CD4-positive, alpha-beta T cell (primary cell): ENCODE measurements at places on chromosomes 2 and 18.

DNA sequence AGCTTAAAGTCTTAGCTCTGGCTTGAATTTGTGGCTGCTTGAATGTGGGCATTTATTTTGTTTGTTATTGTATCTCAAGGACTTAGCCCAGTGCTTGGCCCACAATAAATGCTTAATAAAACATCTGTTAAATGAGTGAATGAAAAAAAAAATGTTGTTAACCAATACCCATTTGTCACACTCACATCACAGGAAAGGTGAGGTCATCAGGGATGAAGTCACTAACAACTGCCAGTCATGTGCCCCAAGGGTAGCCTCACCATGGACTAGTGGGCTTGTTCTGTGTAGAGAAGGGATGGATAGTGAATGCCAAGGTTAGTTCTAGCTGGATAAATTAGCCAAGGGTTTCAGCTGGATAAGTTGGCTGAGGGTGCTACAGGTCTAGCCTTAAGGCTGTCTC, 3.0 kb downstream of the NRBP1 start:
- DNase-seq = no peak

DNA sequence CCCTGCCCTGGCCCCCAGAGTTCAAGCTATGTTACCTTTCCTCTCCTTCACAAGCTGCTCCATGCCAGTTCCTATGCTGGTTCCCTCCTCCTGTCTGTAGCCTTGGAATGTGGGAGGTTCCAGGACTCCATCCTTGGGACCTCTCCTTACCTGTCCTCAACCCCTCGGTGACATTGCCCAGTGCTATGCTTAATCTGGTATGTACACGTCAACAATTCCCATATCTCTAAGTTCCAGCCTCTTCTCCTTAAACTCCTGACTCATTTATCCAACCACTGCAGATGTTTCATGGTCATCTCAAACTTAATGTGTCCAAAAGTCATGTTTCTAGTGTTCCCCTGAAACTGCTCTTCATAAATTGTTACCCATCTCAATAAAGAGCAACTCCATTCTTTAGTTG, 160.8 kb downstream of the TNS1 start:
- DNase-seq = no peak

- DNase-seq = no peak
These were observed 86.4 kb downstream of the NCOA1 start for GRCh38 chr2:24577481-24577880.

GRCh38 chr2:71851094-71851750, 296.4 kb downstream of the CYP26B1 start:
- DNase-seq = no peak

DNA sequence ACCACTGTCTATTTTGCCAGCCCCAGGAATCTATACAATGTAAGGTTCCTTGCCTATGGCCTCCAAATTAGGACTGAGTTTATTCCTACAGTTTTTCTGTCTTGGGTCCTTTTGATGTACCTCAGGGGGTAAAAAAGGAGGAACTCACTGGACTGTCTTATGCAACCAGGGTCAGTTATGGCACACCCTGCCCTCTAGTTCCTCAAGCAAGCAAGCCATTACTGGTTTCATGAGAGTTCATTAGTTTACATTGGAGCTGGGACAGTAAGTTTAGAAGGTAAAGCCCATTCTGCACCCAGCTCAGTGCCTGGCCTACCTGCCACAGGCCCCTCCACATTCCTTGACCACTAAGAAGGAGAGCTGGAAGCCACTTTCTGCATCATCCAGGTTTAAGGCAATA, 68.7 kb upstream of the WIPF1 start:
- DNase-seq = no peak

DNA sequence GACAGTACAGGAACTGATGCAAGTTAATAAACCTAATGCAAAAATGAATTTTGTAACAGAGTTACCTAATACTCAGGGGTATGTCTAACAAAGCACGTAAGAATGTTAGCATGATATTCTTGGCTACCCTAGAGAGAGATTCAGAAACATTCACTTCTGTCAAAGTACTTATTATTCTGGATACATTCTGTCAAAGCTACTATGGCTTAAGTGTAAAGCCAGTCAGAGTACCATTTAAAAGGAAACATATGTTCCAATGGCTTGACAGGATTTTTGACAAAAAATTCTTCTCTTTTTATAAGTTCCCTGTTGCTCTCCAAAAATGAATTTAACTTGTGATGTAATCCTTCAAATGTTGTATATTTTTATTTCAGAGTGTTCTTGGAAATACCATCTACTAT, 85.5 kb downstream of the PIGN start:
- DNase-seq = no peak

- no peak for DNase-seq
These were observed 229.8 kb downstream of the CCDC178 start for GRCh38 chr18:33210575-33211189.

GRCh38 chr18:42038936-42039335, 83.9 kb downstream of the PIK3C3 start:
- no peak for DNase-seq

DNA sequence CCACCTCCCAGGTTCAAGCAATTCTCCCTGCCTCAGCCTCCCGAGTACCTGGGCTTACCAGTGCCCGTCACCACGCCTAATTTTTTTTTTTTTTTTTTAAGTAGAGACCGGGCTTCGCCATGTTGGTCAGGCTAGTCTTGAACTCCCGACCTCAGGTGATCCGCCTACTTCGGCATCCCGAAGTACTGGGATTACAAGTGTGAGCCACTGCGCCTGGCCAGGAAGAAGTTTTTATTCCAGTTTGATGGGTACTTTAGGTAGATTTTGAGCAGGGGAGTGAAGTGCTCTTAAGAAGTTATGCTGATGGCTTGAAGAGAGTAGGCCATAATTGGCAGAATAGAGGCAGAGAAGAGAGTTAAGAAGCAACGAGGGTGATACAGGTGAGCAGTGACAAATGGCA, 25.3 kb downstream of the FZD5 start:
- DNase-seq = no peak

DNA sequence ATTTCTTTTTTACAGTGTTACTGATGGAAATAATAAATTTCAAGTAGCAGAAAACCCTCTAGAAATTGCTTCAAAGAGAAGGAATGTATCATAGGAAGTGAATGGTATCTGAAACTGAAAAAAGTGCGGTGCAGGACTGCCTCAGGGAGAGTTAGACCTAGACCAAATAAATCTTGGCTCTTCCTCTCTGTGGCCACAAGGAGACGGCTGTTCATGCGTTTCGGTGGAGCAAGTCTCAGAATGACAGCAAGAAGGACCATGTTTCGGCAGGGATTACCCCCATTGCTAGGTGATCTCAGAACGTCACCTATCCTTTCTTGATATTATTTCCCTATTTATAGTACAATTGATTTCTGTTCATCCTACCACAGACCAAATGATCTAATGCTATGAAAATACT, 522.3 kb downstream of the SOX11 start:
- no peak for DNase-seq

- no peak for DNase-seq
These were observed 20.6 kb downstream of the IL1F10 start for GRCh38 chr2:113088213-113088992.

- DNase-seq = peak; percentile 43
These were observed 15.2 kb upstream of the DNPEP start for GRCh38 chr2:219402665-219403515.

DNA sequence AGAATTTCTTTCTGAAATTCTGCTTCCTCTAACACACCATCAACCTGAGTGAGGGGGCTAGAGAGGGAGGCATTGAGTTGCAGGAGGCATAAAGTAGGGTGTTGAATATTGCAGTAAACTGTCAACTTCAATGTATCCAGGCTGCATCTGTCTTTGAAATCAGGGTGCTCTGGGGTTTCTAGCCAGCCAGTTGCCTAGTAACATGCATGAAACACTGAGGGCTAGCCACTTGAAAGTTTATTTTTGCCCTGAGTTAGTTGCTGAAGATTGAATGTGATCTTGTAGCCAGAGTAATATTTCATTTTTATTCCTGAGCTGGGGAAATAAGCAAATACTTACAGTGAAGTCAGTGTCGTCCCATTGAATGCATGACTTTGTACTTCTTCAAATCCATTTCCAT, 41.9 kb downstream of the LHCGR start:
- DNase-seq = peak; percentile 49

DNA sequence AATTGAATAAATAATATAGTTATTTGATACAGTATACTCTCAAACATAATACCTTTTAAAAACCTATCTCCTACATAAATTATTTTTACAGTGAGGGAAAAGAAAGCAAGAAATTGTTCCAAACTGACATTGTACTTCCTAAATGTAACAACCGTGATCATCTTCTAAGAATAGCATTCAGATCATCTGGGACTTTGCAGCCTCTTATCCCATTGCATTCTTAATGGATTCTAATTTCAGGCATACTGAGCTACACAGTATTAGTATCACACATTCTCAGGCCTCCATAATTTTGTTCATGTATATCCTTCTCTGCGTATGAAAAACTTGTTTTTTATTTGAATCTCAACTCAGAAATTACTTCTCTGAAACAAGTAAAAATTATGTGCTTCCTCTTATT, 1134.7 kb upstream of the CDH2 start:
- DNase-seq = no peak

GRCh38 chr2:26540961-26541360, 63.0 kb upstream of the OTOF start:
- no peak for DNase-seq

- DNase-seq = no peak
These were observed 6.8 kb downstream of the TBR1 start for GRCh38 chr2:161422816-161423403.

DNA sequence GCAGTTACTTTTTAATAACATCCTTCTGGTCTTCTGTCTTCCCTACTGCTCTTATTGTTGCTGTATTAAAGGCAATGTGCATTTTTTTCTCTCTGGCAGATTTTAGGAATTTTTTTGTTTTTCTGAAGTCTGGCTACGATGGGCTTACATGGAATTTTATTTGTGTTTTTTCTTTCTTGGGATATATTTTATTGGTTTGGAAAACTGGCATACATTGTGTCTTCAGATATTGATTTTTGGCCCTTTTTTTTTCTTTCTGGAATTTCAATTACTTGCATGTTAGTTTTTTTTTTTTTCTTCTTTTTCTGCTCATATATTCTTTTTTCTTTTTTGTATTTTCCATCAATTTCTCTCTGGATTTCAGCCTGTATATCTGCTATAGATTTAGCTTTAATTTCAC, 442.1 kb upstream of the TRIB2 start:
- DNase-seq = no peak

GRCh38 chr18:8781671-8782070, 76.3 kb downstream of the MTCL1 start:
- DNase-seq = no peak

DNA sequence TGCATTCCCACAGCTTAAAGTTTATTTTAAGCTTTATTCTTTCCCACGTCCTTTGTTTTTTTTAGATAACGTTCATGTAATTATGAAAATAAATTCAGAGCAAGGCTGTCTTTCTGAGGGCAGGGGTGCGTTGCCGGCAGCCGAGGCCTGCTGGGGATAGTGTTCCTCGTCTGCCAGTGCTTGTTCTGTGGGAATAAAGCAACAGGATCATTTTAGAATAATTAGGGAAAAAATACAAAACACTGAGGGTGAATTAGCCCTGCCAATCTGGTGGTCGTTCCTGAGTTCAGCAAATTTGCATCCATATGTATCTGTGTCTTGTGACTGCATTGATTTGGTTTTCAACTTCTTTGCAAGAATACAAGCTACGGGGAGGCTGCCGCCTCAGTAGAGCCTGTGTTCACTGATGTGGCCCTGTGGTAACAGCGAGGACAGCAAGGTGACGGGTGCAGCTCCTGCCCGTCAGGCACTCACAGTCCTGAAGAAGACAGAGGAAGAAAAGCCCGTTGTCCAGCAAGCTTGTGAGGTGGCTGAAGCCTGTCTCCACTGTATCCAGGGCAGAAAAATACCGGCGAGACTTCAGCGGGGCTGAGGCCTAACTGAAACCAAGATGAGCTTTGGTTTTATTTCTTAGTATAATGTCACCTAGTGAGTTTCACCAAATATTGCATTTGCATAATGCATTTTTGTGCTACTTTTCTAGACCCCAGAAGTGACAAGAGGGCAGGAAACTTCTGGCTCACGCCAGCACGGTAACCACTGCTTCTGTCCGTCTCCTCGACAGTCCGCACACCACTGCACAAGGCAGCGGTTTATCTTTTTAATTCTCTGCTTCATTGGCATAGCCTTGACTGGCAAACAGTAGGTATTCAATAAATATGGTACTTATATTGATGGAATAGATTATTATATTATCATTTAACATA, 64.5 kb downstream of the SH3YL1 start:
- DNase-seq = no peak

DNA sequence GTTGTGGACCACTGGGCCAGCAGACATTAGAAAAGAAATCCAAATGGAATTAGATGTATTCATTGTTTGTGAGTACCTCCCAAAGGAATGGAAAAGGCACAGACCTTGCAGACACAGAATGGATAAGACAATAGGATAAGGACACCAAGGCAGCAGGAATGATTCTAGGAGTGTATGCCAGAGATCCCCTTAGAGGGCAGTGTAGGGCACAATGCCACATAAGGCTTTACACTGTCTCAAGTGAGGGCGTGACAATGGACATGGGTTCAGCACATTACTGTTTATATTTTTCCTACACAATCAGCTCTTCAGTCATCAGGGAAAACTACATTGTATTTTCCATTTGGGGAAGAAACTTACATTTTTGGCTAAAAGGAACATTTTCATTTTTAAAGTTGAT, 250.9 kb downstream of the PTH2R start:
- DNase-seq = no peak

- no peak for DNase-seq
These were observed 4.9 kb downstream of the DAW1 start for GRCh38 chr2:227876300-227876801.

DNA sequence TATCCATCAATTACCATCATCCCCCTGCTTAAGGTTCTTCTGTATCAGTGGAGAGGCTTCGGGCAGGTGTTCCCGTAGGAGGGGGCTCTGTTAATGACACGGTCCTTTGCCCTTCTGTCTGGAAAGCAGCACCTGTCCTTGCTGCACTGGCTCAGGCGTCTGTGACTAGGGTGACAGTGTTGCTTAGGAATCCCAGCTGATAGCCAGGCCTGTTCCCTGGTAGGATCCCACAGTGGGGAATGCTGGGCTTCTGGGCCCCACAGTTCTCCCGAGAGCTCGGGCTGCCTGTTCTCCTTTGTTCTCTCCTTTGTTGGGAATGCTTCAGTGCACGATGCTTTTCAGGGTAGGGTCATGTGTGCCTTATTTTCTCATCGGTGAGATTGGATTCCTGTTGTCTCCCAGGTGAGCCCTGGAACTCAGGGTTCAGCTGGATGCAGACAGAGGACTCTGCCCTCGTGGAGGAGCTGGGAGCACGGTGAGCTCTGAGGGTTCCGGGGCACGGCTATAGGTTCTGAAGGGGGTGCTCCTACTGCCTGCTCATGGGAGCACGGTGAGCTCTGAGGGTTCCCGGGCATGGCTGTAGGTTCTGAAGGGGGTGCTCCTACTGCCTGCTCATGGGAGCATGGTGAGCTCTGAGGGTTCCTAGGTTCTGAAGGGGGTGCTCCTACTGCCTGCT, 9.6 kb downstream of the SNTG2 start:
- DNase-seq = no peak

- DNase-seq = no peak
These were observed 209.1 kb downstream of the TFCP2L1 start for GRCh38 chr2:121075641-121076497.

DNA sequence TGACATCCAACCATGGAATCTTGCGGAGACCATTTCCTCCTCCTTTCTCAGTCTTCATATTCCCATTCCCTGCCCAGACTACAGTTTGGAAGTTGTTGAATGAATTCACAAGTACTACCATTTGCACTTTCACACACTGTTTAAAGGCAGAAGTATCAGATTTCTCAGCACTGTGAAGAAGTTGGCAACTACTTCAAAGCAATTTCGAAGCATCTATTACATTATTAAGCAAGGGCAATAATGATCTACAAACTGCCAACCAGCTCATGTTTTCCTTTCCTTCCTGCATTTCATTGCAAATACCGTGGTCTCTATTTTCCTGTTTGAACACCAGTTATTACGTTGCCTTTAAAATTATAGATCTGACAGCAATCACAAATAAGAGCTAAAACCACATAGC, 105.5 kb downstream of the IRS1 start:
- no peak for DNase-seq
